ENCODE measurements at places on chromosomes 11 and 22. TPM values are rescaled to one million over a fixed set of nuclear protein-coding genes. Genes with fewer than 3 reads are reported as not detected.

NLRP14 gene
- not detected for total RNA-seq

TSPO gene
- total RNA-seq = 226 TPM

PDGFB gene
- 3.6 TPM for total RNA-seq

JAML gene
- total RNA-seq = not detected

CLNS1A gene
- total RNA-seq = 154 TPM

OR8A1 gene
- not detected for total RNA-seq

OR51I1 gene
- not detected for total RNA-seq
